ENCODE measurements at places on chromosomes 1 and 21. TPM values are rescaled to one million over a fixed set of nuclear protein-coding genes. Genes with fewer than 3 reads are reported as not detected.

- no peak for DNase-seq
These were observed 71.0 kb upstream of the KLHDC7A start for GRCh38 chr1:18409609-18410237.

GRCh38 chr1:31745096-31745945 is 18.8 kb downstream of the ADGRB2 start:
- peak; percentile 48 for DNase-seq

GRCh38 chr1:36560177-36560576 is 77.5 kb upstream of the CSF3R start:
- no peak for DNase-seq

DNA sequence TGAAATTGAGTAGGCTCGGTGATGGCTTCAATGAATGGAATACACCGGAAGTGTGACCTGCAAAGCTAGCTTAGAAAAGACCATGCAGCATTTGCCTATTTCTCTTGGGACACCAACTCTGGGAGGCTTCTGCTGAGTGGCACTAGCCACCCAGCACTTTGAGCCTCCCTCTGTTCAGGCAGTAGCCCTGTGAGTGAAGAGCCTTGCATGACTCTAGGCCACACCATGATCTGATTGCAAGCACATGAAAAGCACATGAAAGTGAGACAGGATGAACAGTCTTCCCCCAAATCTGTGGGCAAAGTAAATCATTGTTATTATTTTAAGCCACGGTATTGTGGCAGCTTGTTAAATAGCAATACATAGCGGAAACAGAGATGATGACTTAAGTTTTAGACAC is 2.8 kb downstream of the CD48 start:
- no peak for DNase-seq

Gene LCE2B
- not detected for polyA plus RNA-seq

- no peak for DNase-seq
These were observed 2.0 kb upstream of the NCMAP start for GRCh38 chr1:24553931-24554330.

DNA sequence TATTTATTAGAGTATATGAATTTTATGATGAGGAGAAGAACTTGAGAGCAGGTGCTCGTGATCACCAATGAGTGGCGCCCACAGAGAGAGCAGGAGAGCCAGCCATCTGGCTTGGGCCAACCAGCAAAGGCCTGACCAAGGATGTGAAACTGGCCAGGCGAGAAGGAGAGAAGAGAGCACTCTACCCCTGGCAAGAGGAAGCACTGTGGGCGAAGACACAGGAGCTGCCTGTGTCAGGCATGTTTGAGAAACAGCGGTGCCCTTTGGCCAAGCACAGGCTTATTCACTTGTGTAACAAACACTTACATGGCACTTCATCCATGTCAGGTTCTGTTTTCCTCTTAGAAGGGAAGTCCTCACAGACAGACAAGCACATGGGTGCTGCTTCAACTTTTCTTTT is 4.2 kb upstream of the SIPA1L2 start:
- peak; percentile 71 for DNase-seq

Gene FCRL1
- polyA plus RNA-seq, result 0.24 TPM

Gene ETNK2
- polyA plus RNA-seq, result 9.2 TPM

- peak; percentile 55 for DNase-seq
These were observed 3.5 kb downstream of the CRNN start for GRCh38 chr1:152410599-152410998.

GRCh38 chr1:85406887-85407533 is 57.9 kb downstream of the DDAH1 start:
- no peak for DNase-seq

Gene S100A12
- 3.2 TPM for polyA plus RNA-seq

Gene SUSD4
- polyA plus RNA-seq, result 25.0 TPM

DNA sequence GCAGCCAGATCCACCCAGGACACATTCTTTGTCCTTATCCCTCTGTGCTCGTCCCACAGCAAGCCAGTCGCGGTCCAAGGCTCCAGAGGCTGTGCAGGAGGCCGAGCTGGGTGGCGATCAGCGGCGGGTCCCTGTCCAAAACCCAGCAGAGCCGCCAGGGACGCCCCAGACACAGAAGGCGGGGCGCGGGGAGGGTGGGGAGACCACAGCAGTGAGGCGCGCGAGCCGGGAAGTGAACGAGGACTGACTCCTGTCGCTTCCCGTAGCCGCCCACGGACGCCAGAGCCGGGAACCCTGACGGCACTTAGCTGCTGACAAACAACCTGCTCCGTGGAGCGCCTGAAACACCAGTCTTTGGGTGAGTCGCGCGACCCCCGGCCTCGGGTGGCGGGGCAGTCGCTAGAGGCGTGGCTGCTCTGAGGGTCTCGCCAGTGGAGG is at the start of gene LGALS8:
Gene LGALS8 (plus strand): TSS at position 279 of the 438 bp plus-strand sequence. CDS start 2,089 bp downstream, outside the sequence.
- DNase-seq, result peak; percentile 92

Gene CLSTN1
- polyA plus RNA-seq, result 112 TPM

GRCh38 chr1:233340031-233340555 is 12.6 kb downstream of the MAP3K21 start:
- DNase-seq, result no peak

DNA sequence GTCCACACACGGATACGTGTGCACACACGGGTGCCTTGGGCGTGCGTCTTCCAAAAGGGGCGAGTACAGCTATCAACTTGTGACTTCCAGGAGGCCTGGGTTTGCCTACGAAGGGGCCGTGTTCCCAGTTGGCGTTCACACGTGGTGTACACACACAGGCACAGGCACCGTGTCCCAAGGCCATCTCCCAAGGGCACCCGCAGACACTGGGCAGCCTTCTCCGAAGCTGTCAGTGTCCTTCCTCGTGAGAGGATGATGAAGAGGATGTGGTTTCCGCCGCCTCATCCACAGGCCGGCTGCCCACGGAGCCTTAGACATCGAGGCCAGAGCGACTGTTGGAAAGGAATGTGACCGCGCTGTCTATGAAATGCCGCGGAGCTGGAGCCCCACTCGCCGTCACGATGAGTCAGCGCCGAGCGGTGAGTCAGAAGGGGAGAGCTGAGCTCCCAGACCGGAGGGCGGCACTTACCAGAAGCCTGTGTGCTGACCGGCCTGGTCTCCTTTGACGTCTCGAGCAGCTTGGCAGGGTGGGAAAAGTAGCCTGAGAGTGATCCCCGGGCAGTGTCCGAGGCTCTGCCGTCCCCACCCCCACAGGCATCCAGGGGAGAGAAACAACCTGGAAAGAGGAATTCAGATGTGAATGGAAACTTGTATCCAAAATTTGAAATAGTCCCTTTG is 141.4 kb upstream of the ARHGEF16 start:
- peak; percentile 51 for DNase-seq

- no peak for DNase-seq
These were observed 55.0 kb downstream of the PLXNA2 start for GRCh38 chr1:208189183-208189582.

DNA sequence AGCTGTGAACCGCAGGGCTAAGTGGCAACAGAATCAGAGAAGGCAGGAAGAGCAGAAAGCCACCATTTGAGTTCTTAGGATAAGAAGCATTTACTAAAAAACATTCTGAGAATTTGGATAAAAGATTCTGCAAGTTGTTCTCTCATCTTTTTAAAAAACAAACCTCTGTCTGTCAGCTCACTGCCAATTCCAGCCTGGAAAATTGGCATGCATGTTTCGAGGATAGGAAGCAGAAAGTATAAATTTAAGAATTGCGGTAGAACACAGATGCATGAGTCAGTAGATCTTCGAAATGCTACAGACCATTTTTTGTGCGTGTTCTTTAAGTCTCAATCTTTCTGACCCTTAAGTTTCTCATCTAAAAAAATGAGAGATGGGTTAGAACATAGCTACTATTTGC is 544.5 kb upstream of the DAB1 start:
- DNase-seq, result no peak

Gene LORICRIN
- not detected for polyA plus RNA-seq

GRCh38 chr21:39033878-39034589 is 149.2 kb downstream of the PSMG1 start:
- DNase-seq, result no peak

DNA sequence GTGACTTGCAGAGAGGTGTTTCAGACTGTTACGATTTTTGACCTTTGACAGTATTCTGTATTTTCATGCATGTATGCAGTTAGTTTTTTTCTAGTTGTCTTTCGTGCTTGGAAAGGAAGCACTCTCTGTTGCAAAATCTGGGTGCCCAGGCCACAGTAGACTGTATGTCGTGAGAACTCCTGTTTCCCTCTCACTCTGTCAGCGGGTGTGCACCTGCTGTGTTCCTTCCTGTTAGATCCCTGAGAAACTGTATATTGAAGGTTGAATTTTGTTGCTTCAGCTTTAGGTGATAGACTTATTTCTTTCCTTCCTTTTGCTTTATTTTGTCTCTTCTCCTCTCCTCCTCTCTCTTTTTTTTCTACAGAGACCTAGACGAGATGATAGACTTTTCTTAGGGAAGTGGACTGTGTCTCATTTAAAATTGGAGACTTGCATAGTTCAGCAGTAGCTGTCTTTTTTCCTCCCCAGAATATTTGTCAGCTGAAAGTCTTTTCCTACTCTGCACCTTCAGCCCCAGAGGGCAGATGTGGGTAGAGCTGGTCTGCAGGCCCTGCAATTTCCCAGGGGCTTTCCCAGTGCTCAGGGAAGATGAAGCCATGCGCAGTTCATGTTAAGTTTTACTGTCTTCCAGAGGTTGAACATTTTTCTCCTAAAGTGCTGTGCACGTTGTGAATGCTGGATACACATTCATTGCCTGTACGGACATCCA is 1.4 kb downstream of the TRAPPC10 start:
- DNase-seq, result no peak

DNA sequence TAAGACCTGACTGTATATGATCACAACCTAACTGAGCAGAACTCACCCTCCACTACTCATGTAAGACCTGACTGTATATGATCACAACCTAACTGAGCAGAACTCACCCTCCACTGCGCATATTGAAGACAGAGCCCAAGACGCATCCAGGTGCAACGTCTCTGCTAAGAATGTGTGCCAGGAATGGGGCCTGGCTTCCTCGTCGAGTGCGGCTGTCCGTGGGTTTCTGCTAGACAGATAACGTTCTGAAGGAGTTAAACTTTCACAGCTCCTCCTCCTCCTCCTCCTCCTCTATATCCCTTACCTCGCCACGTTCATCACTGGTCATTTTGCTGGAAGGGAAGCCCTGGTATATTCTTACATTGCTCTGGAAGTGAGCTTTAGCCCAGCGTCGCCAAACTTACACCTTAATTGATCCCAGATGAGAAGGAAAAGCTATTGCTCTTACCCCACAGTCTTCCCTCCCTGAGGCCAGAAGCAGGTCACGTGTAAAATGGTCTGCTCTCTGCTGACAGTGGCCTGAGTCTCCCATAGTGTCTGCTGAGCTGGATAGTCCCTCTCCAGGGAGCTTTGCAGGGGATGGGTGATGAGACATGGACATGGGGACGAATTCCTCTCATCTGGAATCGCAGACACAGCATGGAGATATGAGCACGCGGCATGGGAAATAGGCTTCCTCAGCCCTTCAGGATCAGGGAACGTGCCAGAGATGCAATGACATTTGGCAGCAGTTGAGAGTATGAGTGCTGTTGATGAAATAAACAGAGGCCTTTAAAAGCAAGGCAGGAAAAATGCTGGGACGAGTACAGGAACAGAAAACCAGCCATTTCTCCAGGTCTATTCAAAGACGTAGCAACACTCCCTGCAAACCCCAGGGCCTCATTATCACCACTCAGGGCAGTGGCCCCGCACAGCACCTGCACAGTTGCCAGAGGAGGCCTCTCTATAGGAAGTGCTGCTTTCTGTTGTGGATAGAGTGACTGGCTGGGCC is 528.1 kb downstream of the KIF26B start:
- no peak for DNase-seq

- DNase-seq, result no peak
These were observed 12.7 kb upstream of the RYR2 start for GRCh38 chr1:237029240-237029639.

DNA sequence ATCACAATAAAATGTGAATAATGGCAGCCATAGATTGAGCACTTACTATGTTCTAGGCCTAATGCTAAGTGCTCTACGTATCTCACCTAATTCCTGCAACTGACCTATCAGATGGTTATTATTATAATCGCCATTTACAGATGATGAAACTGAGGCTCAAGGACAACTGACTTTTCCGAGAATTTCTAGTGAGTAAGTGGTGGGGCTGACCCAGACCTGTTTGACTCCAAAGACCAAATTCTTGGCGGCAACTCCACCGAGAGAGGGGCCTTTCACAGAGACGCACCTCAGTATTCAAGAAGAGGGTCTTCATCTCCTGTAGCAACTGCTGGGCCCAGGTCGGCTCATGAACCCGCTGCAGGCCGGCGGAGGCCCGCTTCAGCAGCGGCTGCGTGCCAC is 573 bp downstream of the TMEM234 start:
- no peak for DNase-seq

Gene GPX7
- 72.1 TPM for polyA plus RNA-seq

Gene CHI3L1
- polyA plus RNA-seq, result 1.4 TPM

Gene SAMD11
- 26.0 TPM for polyA plus RNA-seq

DNA sequence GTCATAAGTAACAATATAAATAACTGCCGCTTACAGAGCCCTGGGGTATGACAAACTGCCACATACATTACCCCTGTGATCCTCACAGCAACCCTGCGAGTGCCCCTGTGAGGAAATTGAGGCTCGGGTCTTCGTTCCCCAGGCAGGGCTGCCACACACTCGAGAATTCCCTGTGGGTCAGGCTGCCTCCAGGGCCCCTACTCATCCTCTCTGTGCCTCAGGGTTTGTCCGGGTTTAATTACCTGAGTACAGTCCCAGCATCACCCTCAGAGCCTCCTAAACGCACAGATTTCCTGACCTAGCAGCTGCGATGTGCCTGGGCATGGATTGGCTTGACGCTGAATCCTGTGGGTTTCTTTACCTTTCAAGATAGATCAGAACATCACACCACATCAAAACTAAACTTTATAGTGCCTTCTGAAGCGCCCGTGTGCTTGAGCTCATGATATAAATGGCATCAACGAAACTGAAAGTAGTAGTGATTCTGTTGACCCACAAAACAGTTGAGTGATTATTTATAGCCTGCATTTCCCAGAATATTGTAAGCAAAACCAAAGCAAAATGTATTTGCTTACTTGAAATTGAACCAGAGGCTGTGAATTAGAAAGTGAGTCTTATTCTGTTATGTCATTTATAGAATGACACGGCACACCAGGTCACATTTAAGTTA is 14.0 kb downstream of the SLC37A1 start:
- no peak for DNase-seq

- no peak for DNase-seq
These were observed 55.6 kb upstream of the DAB1 start for GRCh38 chr1:57479471-57479870.

DNA sequence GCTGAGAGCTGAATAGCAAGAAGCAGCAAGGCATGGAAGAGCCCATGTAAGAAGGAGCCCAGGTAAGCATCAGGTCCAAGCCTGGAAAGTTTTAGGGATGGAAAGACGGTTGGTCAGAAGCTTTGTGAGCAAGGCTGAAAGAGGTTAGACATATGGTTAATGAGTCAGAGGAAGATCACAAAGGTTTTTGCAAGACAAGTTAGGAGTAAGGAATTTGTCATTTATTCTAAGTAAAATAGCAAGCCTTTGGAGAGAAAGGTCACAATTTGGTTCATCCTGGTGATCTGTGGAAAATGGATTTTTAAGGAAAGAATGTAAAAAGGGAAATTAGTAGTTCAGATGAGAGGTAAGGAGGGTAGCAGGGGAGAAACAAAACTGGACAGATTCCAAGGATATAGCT is 106.7 kb downstream of the DPYD start:
- DNase-seq, result no peak

- no peak for DNase-seq
These were observed 60.6 kb downstream of the SIM2 start for GRCh38 chr21:36759348-36760083.
